Esophagus muscularis mucosa (tissue), 4 donors: ENCODE measurements at places on chromosomes 11 and 22. TPM values are rescaled to one million over a fixed set of nuclear protein-coding genes. Genes with fewer than 3 reads are reported as not detected.

The RIMBP3B gene
- 0.11 TPM for total RNA-seq

DNA sequence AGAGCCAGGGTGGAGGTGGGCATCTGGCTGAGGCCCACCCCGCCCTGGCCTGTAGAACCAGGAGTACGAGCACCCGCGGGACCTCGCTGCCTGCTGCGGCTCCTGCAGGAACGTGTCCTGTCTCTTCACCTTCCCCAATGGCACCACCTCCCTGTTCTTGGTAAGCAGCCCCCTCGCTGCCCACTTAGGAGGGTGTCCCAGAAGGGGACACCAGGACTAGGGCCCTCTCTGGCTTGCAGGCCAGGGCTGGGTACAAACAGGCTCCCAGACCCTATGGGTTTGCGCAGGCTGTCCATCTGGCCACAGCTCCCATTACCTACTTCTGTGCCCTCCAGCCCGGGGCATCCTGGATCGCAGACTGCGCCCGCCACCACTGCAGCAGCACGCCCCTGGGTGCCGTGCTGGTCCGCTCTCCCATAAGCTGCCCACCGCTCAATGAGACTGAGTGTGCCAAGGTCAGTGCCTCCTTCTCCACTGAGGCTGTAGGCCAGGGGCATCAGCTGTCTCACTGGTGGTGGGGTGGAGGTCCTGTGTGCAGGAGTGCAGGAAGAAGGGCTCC is 77.5 kb upstream of the MYOD1 start:
- H3K4me1 ChIP-seq, result no peaks in the 10 kb centered on the region
- no peaks in the 10 kb centered on the region for H3K36me3 ChIP-seq
- H3K27me3 ChIP-seq, result no peaks in the 10 kb centered on the region

The CD3E gene
- total RNA-seq, result 1.2 TPM

The VSTM5 gene
- not detected for total RNA-seq

DNA sequence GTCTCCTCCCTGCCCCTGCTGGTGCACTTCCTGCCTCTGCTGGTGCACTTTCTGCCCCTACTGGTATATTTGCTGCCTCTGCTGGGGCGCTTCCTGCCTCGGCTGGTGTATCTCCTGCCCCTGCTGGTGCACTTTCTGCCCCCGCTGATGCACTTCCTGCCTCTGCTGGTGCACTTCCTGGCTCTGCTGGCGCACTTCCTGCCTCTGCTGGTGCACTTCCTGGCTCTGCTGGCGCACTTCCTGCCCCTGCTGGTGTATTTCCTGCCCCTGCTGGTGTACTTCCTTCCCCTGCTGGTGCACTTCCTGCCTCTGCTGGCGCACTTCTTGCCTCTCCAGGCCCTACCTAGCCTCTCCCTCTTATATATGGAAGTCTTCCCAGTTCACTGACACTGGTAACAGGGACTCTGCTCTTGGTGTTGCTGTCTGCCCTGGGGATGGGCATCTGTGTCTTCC is 10.1 kb downstream of the MTFP1 start:
- no peaks in the 10 kb centered on the region for H3K36me3 ChIP-seq
- peaks cover 5% of the 10 kb centered on the region for H3K4me1 ChIP-seq
- H3K27me3 ChIP-seq, result peaks cover 19% of the 10 kb centered on the region

GRCh38 chr11:7422544-7423331 is 62.6 kb upstream of the OLFML1 start:
- H3K27me3 ChIP-seq, result no peaks in the 10 kb centered on the region
- no peaks in the 10 kb centered on the region for H3K4me1 ChIP-seq
- DNase-seq, result peak; percentile 45
- no peak overlapping the region for H3K4me3 ChIP-seq
- no peak overlapping the region for H3K27ac ChIP-seq

- no peaks in the 10 kb centered on the region for H3K27me3 ChIP-seq
- no peak overlapping the region for H3K27ac ChIP-seq
- H3K4me1 ChIP-seq, result no peaks in the 10 kb centered on the region
- DNase-seq, result peak; percentile 80
- no peaks in the 10 kb centered on the region for H3K36me3 ChIP-seq
Measured at GRCh38 chr11:79471071-79471844, 30.4 kb upstream of the TENM4 start.

- H3K36me3 ChIP-seq, result no peaks in the 10 kb centered on the region
- H3K27ac ChIP-seq, result no peak overlapping the region
- no peak overlapping the region for H3K4me3 ChIP-seq
- no peaks in the 10 kb centered on the region for H3K4me1 ChIP-seq
Measured at GRCh38 chr11:6012035-6012668, 5.4 kb upstream of the OR56A4 start.

The BDNF gene
- 0.23 TPM for total RNA-seq

DNA sequence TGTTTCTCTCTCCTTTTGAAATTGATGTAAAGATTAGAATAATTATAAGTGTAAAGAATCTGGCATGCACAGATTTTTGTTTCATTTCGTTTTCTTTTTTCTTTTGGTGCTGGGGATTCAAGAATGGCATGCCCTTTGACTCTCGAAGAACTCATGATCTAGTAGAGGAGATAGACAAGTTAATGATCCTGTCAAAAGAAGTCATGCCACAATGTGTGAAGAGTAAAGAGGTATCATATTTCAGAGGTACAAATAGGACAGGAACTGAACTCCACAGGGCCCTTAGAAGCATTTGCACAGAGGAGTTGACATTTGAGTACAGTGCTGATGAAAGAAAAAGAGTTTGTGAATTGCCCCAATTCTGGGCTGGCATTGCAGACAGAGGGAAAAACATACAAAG is 708.0 kb upstream of the ARHGAP42 start:
- no peak overlapping the region for H3K4me3 ChIP-seq
- H3K4me1 ChIP-seq, result no peaks in the 10 kb centered on the region
- no peaks in the 10 kb centered on the region for H3K36me3 ChIP-seq
- DNase-seq, result no peak

The HBG2 gene
- total RNA-seq, result not detected

DNA sequence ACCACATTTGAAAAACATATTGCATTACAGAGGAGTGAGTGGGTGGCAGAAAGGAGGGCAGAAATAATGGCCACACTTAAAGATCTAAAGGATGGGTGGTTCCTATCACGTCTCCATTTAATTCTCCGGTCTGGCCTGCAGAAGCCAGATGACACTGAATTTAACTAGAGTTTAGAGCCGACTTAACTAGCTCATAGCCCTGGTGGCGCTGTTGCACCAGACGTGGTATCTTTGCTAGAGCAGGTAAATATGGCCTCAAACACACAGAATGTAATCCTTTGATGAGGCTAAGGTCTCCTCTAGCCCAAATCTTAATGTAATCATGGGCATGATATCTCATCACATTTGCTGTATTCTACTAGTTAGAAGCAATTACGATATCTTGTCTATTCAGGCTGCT is 51.5 kb upstream of the GAL start:
- no peaks in the 10 kb centered on the region for H3K27me3 ChIP-seq
- no peak for DNase-seq
- H3K27ac ChIP-seq, result no peak overlapping the region
- no peak overlapping the region for H3K4me3 ChIP-seq
- H3K36me3 ChIP-seq, result no peaks in the 10 kb centered on the region
- H3K4me1 ChIP-seq, result no peaks in the 10 kb centered on the region

DNA sequence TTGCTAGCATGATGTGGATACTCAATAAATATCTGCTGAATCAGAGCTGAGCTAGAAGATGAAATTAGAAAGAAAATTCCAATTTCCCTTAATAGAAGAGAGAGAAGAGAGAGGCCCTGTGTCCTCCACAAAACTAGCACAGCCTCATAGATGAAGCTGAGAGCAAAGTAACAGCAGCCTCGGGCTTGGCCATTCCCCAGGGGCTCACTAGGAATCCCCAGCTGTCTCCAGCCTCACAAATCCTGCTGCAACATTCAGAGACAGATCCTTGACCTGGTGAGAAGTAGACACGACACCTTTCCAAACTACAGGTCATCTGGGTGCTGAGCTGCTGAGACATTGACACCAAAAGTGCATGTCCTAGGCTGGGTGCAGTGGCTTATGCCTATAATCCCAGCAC is 26.1 kb upstream of the IRAG1 start:
- no peak overlapping the region for H3K27ac ChIP-seq
- no peak overlapping the region for H3K4me3 ChIP-seq
- DNase-seq, result no peak
- no peaks in the 10 kb centered on the region for H3K36me3 ChIP-seq
- H3K27me3 ChIP-seq, result no peaks in the 10 kb centered on the region
